ENCODE measurements at places on chromosomes 16 and 17.

GRCh38 chr17:34161690-34162089 lies 93.4 kb upstream of the CCL2 start:
- no peak for DNase-seq

- DNase-seq: peak; percentile 51
Measured at GRCh38 chr16:46908540-46909372, 24.6 kb downstream of the GPT2 start.

DNA sequence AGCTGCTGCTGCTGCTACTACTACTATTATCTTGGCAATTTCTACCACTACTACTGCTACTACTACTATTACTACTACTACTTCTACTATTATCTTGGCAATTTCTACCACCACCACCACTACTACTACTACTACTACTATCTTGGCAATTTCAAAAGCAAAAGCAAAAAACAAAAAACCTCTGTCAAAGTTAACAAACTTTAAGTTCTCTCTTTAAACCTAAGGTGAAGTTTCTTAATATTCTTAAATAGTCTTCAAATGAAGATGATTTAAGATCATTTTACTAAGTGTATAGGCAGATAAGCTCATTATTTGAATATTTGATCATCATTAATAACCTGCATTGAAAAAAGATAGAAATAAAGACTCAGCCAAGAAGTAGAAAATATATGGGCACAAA lies 118.5 kb downstream of the BRIP1 start:
- DNase-seq: no peak

DNA sequence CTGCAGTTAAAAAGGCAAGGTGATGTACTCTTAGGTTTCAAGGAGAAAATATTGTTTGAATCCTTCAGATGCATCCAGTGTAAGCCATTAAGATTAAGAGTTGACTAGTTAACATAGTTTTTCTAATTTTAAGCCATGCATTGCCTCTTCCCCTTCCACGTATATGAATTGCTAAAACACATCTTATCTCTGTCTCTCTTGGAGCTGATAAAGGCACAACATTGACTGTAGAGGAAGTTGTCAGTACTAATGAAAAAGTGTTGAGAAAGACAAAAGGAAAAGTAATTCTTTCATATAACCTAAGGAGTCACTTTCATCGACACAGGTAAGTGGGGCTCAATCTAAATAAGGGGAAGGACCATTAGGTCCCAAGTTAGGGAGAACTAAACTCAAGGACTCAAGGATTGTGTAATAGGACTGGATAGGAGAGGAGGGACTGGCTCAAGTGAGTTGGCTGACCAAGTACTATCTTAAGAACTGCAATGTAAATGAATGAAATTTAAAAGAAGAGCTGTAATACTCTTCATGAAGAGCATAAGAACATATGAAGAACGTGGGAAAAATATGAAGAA lies 55.6 kb downstream of the GRB7 start:
- no peak for DNase-seq

DNA sequence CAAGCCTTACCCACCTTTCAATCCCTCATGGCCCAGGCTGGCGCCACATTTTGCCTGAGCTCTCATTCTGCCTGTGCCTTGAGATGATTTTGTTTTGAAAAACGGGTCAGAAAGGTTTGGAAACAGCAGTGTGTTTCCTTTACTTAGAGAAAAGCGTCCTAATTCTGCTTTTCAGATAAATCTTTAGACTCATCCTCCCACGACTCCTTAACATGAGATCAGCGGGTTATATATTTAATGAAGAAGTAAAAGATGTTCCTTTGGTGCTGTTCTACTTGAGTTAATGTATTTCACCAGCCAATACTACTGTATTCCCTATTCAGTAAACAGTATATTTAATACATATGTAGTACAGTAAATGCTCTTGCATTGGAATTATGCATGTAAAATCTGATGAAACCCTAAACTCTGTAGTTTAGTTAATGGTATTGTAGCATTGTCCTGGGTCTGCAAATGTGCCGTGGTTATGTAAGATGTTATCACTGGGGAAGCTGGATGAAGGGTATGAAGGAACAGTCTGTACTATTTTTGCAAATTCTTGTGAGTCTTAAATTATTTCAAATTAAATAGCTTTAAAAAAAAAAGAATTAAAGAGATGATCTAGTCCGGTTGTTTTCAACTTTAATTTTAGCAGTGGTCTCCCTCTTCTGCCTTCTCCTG lies 199.4 kb upstream of the CACNG5 start:
- DNase-seq: no peak

- no peak for DNase-seq
Measured at GRCh38 chr17:3962217-3962964, 1.8 kb downstream of the ATP2A3 start.

GRCh38 chr17:66272811-66273585 lies 29.4 kb upstream of the PRKCA start:
- DNase-seq: no peak

Data from MV-4-11 (cell line).